ENCODE measurements at places on chromosomes 5 and 9. TPM values are rescaled to one million over a fixed set of nuclear protein-coding genes. Genes with fewer than 3 reads are reported as not detected.

GRCh38 chr5:32597041-32597629 lies 11.8 kb downstream of the SUB1 start:
- no peak for DNase-seq

- DNase-seq = no peak
Observed at GRCh38 chr5:1537603-1538154, 13.9 kb upstream of the LPCAT1 start.

SMARCA2 gene
- total RNA-seq = 99.2 TPM

DNA sequence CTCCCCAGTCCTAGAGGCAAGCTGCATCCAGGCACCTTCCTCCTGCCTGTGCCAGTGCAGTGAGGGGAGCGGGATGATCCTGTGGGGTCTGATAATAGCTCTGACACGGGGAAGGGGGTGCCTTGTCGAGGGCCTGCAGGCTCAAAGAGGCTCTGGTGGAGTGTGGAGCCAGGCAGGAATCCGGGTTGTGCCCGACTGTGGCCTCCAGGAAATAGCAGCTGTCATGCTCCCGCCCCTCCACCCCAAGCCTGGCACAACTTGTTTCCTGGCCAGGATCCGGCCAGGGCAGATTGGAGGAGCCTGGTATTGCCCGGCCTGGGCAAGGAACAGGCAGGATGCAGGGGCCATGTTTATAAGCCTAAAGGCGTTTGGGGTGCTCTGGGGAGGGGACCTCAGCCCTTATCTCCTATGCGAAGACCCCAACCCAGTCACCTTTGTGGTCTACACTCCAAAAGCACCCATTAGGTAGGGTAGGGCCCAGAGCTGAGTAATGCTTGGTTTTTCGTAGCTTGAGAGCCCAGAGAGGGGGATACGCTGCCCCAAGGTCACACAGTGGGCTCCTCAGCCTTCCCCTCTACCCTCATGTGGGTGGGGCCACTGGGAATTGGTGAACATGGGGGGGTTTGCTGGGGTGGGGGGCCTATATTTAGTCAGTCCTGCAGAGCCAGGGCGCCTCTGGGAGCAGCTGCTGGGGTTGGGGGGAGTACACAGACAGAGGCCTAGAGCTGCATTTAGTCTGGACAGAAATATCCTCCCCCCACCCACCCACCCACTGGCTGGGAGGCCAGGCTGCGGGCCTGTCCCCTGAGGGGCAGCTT lies 12.2 kb downstream of the CXXC5 start:
- peak; percentile 69 for DNase-seq

TAS2R1 gene
- total RNA-seq = 0.72 TPM
